ENCODE measurements at places on chromosomes 16 and 17.

DNA sequence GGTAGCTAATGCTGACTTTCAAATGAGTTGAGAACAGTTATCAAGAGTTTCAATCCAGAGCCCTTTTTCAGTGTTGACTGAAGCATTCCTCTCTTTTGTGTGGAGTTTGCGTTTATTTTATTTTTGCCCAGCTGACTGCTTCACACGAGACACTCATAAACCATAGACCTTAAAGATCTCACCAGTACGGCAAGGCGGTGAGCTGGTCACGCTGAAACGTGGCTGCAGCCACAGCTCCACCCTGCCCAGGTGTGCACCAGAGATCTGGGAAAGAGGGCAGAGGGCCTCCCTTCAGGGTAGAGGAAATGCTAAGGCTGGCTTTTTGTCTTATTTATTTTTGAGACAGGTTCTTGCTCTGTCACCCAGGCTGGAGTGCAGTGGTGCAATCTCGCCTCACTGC, 112.2 kb downstream of the AATF start:
- no peak for DNase-seq

- no peak for DNase-seq
Measured at GRCh38 chr17:73863761-73864535, 219.7 kb upstream of the SDK2 start.

GRCh38 chr16:52563767-52564611, 17.0 kb upstream of the TOX3 start:
- no peak for DNase-seq

- DNase-seq, result no peak
Measured at GRCh38 chr16:88911136-88911945, 44.9 kb upstream of the PABPN1L start.

Data from cardiac septum (tissue), 1 donor.